ENCODE measurements at places on chromosomes 4 and X.
A peak's percentile ranks its signal among the peaks of the same experiment; 100 is the strongest.

GRCh38 chrX:28599957-28600356, 12.7 kb downstream of the IL1RAPL1 start:
- no peak for DNase-seq

- no peak for DNase-seq
These were observed 180.8 kb downstream of the VEGFC start for GRCh38 chr4:176611951-176612350.

- DNase-seq: no peak
These were observed 36.6 kb downstream of the SAT1 start for GRCh38 chrX:23819385-23820234.

GRCh38 chr4:26467724-26468123, 22.6 kb downstream of the CCKAR start:
- DNase-seq: no peak

- no peak for DNase-seq
These were observed 419.7 kb downstream of the FAT4 start for GRCh38 chr4:125734504-125734903.

DNA sequence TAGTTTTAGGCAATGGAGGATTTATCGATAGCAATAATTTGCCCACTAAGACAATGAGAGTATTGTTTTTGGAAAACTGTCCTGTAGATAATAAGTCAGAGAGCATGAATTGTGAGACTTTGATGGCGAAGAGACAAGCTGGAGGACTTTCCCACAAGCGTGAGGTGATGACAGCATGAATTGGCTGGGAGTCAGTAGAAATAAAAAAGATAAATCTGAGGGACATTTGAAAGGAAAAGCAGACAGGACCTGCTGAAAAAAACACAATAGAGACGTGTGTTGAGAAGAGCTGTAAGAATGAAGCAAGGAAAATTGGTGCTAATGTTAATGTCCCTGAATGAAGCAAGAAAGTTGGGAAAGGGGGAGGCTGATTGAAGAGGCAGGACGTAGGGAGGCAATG, 233.5 kb downstream of the DCTD start:
- no peak for DNase-seq

DNA sequence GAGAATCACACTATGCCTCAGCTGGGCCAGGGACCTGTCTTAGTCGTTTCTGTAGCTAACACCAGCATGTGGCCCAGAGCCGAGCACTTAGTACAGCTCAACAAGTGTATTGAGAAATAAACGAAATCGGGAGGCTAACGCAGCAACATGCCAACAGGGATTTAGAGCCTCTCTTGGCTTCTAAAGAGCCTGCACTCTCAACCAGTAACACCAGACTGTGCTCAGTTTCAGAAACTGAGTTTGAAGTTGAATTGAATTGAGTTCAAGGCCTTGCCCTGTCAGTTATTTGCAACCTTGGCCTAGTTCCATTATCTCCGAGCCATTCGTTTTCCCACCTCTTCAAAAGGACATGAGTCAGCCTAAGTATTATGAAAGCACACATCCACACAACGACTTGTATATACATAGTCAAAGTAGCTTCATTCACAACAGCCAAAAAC, 71.3 kb upstream of the LDB2 start:
- DNase-seq: no peak

DNA sequence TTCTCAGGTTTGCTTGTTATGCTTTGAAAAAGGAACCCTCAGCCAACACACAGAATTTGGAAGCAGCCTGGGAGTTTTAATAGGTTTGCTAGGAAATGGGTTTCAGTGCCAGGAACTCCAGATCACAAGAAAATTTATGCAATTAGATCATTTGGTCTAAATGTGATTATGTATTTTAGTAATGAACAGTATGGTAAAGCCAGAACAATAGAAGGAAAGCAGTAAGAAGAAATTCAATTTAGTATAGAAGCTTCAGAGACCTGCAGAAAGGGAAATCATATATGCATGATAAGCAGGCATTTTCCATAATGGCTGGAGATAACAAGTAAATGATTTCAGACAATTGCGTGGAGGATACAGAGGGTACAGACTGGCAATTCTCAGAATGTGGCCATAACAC, 184.7 kb downstream of the KCNIP4 start:
- DNase-seq: no peak

GRCh38 chr4:13920111-13920875, 292.8 kb upstream of the BOD1L1 start:
- DNase-seq: no peak

DNA sequence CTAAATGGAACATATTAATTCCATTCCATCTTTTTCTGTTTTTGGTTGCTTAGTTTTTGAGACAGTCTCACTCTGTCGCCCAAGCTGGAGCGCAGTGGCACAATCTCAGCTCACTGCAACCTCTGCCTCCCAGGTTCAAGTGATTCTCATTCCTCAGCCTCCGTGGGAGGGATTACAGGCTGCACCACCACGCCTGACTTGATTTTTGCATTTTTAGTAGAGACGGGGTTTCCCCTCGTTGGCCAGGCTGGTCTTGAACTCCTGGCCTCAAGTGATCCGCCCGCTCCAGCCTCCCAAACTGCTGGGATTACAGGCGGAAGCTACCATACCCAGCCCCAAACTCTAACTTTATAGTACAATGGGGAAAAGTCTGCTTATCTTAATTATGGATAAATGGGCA, 11.2 kb downstream of the HNRNPD start:
- DNase-seq: no peak

- DNase-seq: no peak
These were observed 20.3 kb downstream of the RGS12 start for GRCh38 chr4:3313139-3313538.

GRCh38 chr4:7779432-7779768, 160.3 kb downstream of the AFAP1 start:
- no peak for DNase-seq

- DNase-seq: no peak
These were observed 464.9 kb upstream of the AMOT start for GRCh38 chrX:113305496-113305895.

GRCh38 chr4:112818594-112818965, 181.6 kb downstream of the LARP7 start:
- peak; percentile 38 for DNase-seq

GRCh38 chrX:43000121-43000520, 222.2 kb upstream of the PPP1R2C start:
- no peak for DNase-seq

- DNase-seq: no peak
These were observed 677.4 kb upstream of the NDST4 start for GRCh38 chr4:115790812-115791211.

GRCh38 chr4:1812720-1813119, 19.6 kb downstream of the FGFR3 start:
- no peak for DNase-seq

- DNase-seq: peak; percentile 25
These were observed 28.7 kb upstream of the STOX2 start for GRCh38 chr4:183876268-183876934.

DNA sequence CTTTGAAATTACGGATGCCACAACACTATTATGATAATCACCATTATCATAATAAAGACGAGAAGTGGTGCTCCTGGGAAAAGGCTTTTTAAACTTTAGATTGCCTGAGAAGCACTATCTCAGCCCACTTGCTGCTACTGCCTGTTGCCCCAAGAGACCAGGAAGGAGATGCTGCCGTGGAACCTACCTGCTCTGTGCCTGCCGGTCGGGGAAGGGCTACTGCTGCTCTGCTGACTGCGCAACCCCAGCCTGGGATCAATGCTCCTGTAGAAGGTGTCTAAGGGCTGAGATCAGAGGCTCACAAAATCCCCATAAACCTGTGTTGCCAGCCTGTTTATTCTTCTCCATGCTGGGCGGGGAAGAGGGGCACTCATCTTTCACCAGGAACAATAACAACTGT, 145.3 kb upstream of the VCX3B start:
- DNase-seq: no peak

DNA sequence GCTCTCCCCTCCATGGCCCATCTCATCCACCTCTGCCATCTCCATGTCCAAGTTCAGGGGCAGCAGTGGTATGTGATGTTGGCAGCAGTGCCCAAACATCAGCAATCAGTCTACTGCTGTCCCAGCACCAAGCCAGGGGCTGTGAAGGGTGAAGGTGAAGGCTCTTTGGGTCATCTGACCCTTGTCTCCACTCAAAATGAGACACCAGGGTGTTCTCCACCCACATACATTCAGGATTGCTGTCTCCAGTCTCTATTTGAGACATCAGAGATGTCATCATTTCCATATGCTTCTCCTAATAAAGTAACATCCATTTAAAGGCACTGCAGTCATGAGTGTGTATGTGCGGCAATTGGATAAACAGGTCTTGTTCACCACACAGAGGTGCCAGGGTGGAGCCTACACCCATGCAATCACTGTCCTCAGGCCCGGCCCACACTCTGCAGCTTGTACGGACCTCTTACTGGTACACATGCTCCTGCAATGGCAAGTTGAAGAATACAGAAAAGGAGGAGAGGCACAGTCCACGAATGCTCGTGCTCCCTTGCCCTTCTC, 22.2 kb downstream of the MAML3 start:
- DNase-seq: no peak

- no peak for DNase-seq
These were observed 117.2 kb upstream of the MAGEB16 start for GRCh38 chrX:35680940-35681346.

DNA sequence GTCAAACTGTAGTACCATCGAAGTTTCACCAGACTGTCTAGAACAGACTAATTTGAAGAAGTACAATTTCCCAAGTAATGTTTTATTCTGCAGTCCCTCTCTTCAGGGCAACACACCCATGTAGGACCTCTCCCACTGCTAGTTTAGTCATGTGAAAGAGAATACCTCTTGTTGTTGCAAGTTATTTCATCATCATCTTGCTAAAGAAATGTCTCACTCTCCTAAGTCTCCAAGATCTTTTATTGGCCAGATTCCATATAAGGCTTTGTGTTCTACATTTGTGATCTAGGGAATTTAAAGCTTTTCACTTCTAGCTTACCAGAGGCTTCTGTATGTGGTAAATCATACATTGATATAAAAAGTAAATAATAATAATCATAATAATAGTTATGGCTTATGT, 745.3 kb upstream of the MAGEB2 start:
- no peak for DNase-seq

DNA sequence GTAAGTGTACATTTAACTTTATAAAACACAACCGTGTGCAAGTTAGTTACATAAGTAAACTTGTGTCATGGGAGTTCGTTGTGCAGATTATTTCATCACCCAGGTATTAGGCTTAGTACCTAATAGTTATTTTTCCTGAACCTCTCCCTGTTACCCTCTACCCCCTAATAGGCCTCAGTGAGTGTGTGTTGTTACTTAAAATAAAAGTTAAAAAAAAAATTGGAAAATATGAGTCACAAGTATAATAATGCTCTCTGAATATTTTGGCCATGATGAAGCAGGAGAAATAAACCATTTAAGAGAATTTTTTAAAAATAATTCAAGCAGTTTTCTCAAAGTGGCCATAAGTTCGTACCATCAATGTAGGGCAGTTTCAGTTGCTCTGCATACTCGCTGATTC, 105.1 kb upstream of the GRID2 start:
- no peak for DNase-seq

DNA sequence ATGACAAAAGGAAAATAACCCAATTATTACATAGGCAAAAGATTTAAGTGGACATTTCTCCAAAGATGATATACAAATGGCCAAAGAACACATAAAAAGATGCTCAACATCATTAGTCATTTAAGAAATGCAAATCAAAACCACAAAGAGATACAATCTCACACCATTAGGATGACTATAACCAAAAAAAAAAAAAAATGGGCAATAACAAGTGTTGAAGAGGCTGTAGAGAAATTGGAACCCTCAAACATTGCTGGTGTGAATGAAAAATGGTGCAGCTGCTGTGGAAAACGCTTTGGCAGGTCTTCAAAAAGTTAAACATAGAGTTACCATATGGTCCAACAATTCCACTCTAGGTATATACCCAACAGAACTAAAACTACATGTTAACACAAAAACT, 5.6 kb upstream of the PRDX4 start:
- no peak for DNase-seq

GRCh38 chr4:108850219-108850649, 87.4 kb upstream of the ETNPPL start:
- no peak for DNase-seq

GRCh38 chrX:24305905-24306304, 8.0 kb downstream of the SUPT20HL2 start:
- no peak for DNase-seq

GRCh38 chr4:24935856-24936255, 23.0 kb upstream of the CCDC149 start:
- no peak for DNase-seq

Measured in hippocampal formation (tissue), 2 donors.